ENCODE measurements at places on chromosomes 16 and 17. TPM values are rescaled to one million over a fixed set of nuclear protein-coding genes. Genes with fewer than 3 reads are reported as not detected.

TBC1D3C gene
- 0.61 TPM for polyA plus RNA-seq

FBXW10 gene
- 0.04 TPM for polyA plus RNA-seq

- no peak for DNase-seq
Measured at GRCh38 chr16:58046054-58046881, 20.7 kb downstream of the MMP15 start.

- DNase-seq = no peak
Measured at GRCh38 chr17:65060631-65061254, 4.2 kb upstream of the GNA13 start.
